ENCODE measurements at places on chromosomes 5 and 9.

DNA sequence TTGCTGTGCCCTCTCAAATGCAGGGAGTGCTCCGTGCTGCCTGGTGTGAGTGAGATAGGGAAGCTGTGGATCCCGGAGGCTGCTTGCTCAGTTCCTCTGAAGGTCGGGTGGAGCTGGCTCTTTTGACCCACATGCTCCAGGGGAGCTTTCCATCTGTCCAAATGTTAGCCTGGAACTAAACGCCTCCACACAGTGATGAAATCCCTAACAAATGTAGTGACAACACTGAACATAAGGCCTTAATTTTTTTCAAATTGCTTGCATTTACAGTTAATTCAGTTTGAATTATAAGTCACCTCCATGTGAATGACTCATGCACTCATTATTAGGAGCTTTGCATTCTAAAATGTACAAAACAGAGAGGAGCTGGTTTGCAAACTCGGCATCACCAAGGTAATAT is 27.0 kb downstream of the PRDM6 start:
- DNase-seq: no peak

- no peak for DNase-seq
Observed at GRCh38 chr5:6354848-6355247, 23.5 kb downstream of the MED10 start.

GRCh38 chr5:170471551-170472178 is 32.2 kb upstream of the KCNIP1 start:
- DNase-seq: no peak

- no peak for DNase-seq
Observed at GRCh38 chr9:16921855-16922254, 51.4 kb upstream of the BNC2 start.

- DNase-seq: no peak
Observed at GRCh38 chr9:111484572-111484894, 350 bp upstream of the ECPAS start.

DNA sequence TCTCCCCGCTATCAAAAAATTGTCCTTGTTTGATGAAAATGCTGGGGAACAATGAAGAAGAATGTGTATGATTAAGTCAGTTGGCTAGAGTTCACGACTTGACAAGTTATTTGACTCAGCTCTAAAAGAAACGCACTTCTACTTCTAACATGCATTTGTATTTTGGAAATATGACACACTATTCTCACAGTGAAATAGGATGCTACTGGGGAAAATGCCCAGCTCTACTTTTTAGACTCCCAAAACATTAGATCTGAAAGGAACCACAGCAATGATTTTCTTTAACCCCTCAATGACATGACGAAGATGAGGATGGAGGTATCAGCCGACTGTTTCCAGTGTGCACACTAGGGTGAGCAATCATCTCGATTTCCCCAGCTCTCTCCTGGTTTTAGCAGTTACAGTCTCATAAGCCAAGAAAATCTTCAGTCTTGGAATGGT is 83.6 kb upstream of the PCSK1 start:
- DNase-seq: no peak

GRCh38 chr9:76400534-76401096 is 6.4 kb upstream of the RFK start:
- DNase-seq: no peak

GRCh38 chr9:98083061-98083501 is 26.5 kb downstream of the NANS start:
- DNase-seq: no peak

DNA sequence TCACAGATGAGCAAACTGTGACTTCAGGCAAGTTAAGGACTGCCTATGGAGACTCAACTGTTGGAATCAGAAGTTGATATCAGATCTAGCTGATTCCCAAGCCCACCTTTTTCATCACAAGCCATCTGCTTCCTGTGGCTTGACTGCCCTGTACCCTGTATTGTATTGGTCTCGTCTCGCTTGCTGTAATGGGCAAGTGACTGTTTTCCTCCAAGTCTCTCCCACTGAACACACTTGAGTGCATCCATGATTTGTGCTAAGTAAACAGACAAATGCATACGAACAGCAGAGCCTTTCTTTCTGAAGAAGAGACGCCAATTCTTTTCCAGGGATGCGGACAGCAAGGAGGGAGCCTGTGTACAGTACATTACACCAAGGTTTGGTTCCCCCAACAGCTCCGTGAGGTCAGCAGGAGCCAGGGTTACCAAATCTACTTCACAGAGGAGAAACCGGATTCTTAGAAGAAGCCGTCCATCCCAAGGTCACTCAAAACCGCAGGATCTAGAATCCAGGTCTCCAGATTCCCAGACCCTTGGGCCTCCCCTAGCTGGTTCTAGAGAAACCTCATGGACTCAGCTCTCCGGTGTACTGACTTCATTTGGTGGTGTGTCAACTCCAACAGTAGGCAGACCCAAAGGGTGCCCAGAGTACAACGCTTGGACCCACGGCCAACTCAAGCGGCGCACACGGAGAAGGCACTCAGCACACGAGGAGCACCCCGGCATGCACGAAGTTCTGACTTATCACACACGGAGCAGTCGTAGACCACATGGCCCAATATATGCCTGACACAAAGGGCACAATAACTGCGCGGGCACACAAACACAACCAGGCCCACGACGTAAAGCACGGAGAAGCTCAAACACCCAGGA is 1.1 kb downstream of the BAG1 start:
- DNase-seq: no peak

DNA sequence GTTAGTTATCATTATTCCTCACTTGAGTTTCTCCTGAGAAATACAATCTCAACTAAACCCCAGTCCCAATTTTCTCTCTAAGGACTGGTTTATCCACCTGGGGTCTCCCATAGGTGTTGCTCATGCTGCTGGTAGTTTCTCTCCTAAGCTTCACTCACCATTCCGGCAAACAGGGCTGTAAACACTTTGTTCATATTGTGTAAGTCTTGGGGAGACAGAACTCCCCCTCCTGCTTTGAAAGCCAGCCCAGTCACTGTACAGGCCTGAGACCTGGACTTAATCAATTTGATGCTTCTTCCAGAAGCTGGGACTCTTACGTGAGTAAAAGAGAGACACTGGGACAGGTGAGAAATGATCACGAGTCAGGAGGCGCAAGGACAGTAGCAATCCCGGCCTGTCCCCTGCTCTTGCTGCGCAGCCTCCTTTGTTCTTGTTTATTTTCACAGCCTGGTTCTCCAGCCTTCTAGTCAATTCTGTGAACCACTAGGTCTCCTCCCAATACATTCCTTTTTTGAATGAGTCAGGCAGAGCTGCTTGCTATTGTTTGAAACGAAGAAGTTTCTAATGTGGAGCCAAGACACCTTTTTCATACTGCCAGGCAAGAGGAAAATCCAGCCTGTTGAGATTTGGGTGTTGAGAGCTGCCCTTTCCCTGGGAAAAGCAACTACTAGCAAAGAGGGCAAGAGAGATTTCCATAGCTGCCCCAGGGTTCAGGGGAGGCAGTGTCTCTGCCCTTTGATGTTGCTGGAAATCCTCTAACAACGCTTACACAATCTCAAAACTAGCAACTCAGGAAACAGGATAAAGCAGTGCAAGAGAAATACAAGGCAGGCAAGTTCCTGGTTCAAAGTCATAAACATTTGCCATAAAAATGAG is 9.2 kb upstream of the SHROOM1 start:
- DNase-seq: no peak

GRCh38 chr5:113005454-113005853 is 28.9 kb downstream of the DCP2 start:
- no peak for DNase-seq

DNA sequence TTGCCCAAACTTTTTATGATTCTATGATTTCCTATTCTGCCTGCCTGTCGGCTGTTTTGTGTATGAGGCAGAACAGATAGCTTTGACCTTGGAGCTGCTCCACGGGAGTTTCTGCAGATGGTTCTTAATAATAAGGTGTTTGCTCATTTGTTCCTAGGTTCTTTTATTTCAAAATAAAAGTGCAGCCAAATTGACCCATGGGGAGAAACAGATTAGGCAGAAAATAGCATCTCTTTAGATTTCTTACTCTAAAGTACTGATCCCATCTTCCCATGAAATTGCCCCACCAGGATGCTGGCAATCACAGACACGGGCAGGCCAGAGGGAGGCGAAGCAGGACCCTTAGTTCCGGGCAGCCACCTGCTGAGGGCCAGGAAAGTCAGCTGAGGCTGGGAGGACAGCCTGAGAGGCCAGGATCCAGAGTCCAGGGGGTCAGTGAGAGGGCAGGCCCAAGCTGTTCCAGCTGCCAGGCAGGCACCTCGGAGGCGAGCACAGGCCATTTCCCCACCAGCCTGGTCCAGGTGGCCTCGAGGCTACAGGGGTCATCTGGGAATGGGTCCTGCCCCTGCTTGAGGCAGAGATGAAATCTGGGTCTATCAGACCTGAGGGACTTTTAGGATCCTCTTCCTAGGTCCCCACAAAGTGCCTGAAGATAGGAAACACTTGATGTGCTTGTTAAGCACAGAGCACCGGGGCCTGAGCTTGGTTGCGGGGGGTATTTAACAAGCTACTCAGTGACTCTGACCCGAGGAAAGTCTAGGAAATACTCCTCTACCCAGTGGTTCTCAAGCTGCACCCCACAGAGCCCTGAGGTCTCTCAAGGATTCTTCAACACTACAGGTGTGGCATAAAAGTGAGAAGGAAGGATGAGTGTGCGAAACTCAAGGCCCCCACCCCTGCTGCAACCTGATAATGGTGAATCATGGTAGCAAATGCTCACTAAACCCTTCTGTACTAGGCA is 145.4 kb downstream of the CMYA5 start:
- DNase-seq: no peak
